Spleen (tissue), 13 donors: ENCODE measurements at places on chromosomes 2 and 18. TPM values are rescaled to one million over a fixed set of nuclear protein-coding genes. Genes with fewer than 3 reads are reported as not detected.

DNA sequence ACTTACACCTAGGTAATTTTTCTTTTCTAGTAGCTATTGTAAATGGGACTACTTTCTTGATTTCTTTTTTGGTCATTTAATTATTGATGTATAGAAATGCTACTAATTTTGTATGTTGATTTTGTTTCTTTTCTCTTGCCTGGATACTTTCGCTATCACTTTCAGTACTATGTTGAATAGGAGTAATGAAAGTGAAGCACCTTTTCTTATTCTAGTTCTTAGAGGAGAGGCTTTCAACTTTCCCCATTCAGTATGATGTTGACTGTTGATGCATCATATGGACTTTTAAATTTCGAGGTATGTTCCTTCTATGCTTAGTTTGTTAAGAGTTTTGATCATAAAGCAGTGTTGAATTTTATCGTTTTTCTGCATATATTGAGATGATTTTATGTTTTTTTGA lies 142.5 kb downstream of the CDH19 start:
- no peak for DNase-seq

DNA sequence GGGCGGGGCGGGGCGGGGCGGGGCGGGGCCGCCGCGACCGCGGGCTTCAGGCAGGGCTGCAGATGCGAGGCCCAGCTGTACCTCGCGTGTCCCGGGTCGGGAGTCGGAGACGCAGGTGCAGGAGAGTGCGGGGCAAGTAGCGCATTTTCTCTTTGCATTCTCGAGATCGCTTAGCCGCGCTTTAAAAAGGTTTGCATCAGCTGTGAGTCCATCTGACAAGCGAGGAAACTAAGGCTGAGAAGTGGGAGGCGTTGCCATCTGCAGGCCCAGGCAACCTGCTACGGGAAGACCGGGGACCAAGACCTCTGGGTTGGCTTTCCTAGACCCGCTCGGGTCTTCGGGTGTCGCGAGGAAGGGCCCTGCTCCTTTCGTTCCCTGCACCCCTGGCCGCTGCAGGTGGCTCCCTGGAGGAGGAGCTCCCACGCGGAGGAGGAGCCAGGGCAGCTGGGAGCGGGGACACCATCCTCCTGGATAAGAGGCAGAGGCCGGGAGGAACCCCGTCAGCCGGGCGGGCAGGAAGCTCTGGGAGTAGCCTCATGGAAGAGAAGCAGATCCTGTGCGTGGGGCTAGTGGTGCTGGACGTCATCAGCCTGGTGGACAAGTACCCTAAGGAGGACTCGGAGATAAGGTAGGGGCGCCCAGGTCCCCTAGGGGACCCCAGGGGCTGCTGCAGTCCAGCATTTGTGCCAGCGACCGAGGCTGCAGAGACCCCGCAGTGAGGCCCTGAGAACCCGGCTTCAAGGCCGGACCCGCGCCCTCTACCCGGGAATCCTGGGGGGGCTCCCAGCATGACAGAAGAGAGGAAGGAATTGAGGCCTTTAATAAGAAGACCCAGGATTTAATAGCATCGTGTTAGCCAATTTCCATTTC lies at the start of gene KHK:
TSS of gene KHK (plus strand) at position 49 of the 870 bp plus-strand sequence. CDS start at position 537, 488 bp downstream.
- DNase-seq: peak; percentile 92

GRCh38 chr2:178807227-178808008 lies at the start of gene TTN:
Gene TTN (minus strand): TSS chr2:178807423. CDS start chr2:178804642, 2,781 bp downstream.
- no peak for DNase-seq

DNA sequence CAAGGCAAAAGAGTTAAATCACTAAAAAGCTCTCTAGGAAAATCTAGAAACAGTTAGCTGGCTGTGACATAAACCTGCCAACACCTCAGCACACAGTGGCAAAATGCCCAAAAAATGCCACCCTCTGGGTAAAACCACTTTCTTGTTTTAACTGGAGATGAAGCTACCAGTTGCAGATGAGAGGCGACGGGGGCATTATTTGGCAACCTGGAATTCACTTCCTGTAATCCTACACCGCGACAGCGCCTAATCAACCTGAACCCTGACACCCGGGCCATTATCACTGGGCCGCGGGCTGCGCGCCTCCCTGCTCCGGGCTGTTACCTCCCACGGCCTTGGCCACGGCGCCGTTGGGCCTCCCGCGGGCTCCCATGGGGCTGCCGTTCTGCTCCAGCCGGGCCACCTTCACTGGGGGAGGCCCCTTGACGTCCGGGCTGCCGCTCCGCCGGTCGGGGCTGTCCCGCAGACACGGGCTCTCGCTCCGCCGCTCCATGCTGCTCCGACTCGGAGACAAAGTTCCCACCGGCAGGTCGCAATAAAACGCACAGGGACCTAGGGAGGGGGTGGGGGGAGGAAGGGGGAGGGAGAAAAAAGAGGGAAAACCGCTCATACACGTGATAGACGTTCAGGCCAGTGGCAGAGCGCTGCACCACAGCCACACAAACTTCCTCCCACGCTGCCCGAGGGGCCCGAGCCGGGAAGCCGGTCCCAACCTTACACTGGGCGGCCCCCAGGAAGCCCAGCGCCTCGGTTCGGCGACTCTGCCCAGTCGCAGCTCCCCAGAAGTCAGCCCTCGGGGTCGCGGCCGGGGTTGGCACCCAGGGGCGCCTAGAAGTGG lies 2.0 kb downstream of the SATB2 start:
- DNase-seq: peak; percentile 79

GRCh38 chr2:134461511-134461910 lies 207.6 kb downstream of the MGAT5 start:
- no peak for DNase-seq

GRCh38 chr2:71932037-71932779 lies 215.5 kb downstream of the CYP26B1 start:
- peak; percentile 36 for DNase-seq

DNA sequence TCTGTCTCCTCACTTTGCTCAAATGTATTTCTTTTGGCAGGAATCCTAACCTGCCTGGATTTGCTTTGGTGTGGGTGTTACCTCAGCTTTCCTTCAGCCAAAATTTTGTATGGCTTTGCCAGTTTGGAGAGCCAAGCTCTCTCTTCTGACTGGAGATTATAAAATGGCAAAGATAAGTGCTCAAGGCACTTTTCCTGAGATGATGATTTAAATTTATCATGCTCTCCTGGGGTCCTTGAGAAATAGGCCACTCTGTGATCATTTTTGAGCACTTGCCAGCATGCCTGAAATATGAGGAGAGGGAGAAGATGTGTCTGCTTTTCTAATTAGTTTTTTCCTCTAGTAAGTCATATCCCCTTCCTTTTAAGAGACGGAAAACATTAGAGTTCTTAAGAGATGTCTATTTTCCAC lies 683.0 kb downstream of the SLC4A3 start:
- DNase-seq: no peak

GRCh38 chr2:184312970-184313369 lies 285.4 kb upstream of the ZNF804A start:
- no peak for DNase-seq

Gene DSC1
- not detected for polyA plus RNA-seq

Gene HTR2B
- polyA plus RNA-seq: 0.41 TPM

Gene ZSWIM2
- polyA plus RNA-seq: not detected
